ENCODE measurements at places on chromosomes 5 and 9. TPM values are rescaled to one million over a fixed set of nuclear protein-coding genes. Genes with fewer than 3 reads are reported as not detected.

DNA sequence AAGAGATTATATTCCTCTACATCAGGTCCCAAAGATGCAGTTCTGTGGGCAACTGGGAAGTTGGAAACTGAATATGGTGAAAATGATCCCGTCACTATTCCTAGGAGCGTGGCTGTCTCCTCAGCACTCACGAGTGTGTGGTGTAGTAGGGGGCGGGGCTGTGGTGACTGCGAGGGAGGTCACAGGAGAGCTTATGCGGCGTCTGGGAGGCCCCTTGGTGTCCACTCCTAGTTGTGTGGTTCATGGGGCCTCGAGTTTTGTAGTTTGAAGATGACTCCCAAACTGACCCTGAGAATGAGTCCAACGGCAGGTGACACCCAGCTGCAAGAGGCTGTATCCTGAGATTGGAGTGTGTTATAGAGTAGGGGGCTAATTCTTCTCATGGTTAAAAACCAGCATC is 68.2 kb downstream of the MVB12B start:
- H3K27me3 ChIP-seq, result no peaks in the 10 kb centered on the region
- peaks cover 31% of the 10 kb centered on the region for H3K4me1 ChIP-seq
- no peak overlapping the region for H3K27ac ChIP-seq
- no peak overlapping the region for H3K4me3 ChIP-seq

DNA sequence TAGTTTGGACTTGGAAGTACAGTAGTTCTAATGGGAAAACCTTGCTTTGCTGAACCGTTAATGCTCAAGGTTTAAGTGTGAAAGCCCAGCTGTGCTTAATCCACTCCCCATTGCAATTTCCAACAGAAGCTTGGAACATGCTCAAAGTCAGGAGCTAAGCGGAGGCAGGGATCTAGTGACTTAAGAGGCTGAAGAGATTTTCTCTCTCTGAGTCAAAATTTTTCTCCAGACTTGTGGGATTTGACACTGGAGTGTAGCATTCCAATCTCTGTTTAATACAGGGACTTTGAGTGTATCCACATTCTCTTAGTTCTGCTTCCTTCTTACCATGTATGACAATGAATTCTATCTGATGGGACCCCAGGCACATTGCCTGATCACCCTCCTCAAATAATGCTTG is 471.8 kb downstream of the KIF4B start:
- no peak overlapping the region for H3K4me3 ChIP-seq
- no peaks in the 10 kb centered on the region for H3K36me3 ChIP-seq
- H3K27me3 ChIP-seq, result no peaks in the 10 kb centered on the region

DNA sequence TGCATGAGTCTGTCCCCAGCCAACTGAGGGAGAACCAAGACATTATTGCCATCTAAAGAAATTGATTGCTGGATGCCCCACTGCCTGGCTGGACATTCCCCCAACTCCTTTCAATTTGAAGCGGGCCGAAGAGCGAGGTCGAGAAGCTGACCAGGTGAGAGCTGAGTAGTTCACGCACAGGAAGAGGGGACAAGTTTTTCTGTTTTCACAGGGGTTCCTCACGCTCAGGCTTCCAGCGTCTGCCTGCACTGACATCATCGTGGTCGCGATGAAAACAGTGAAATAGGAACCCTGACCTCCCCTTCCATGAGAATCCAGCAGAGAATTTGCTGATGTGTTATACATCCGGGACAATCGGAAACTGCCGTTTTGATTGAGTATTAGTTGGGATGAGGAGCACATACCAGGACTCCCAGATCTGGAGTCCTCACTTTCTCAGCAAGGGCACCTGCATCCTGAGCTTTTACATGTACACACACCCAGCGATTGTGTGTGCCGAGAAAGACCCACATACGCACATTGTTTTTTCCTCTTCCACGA is 3.1 kb upstream of the DMRT3 start:
- no peak overlapping the region for H3K27ac ChIP-seq
- DNase-seq, result no peak
- peaks cover 14% of the 10 kb centered on the region for H3K4me1 ChIP-seq
- H3K36me3 ChIP-seq, result no peaks in the 10 kb centered on the region

GRCh38 chr9:131237931-131238401 is 38.3 kb downstream of the FAM78A start:
- H3K4me1 ChIP-seq, result peaks cover 20% of the 10 kb centered on the region
- H3K27me3 ChIP-seq, result no peaks in the 10 kb centered on the region
- peak overlapping the region; percentile 50 for H3K4me3 ChIP-seq
- peak overlapping the region; percentile 21 for H3K27ac ChIP-seq

GRCh38 chr5:75319638-75320037 is 17.4 kb upstream of the HMGCR start:
- no peaks in the 10 kb centered on the region for H3K36me3 ChIP-seq
- no peak for DNase-seq
- H3K4me1 ChIP-seq, result no peaks in the 10 kb centered on the region
- no peaks in the 10 kb centered on the region for H3K27me3 ChIP-seq
- H3K4me3 ChIP-seq, result no peak overlapping the region

GRCh38 chr5:175214152-175214551 is 229.8 kb downstream of the DRD1 start:
- no peak overlapping the region for H3K27ac ChIP-seq
- H3K27me3 ChIP-seq, result no peaks in the 10 kb centered on the region
- H3K36me3 ChIP-seq, result no peaks in the 10 kb centered on the region
- H3K4me1 ChIP-seq, result peaks cover 57% of the 10 kb centered on the region

DNA sequence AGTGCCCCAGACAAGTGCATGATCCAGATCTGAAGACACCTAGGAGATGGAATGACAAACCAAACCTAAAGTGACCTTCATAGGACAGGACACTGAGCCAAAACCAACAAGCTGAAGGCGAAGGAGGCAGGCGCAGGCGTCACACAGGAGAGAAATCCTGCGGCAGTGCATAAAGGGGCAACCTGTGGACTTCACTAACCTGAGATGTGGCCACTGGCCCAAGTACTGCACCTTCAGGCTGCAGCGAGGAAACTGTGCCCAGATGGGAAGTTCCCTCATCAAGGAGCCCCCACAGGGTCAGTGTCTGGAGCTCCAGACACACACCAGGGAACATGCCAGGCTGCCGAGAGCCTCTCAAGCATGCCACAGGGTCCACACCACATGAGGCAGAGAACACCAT is 3.7 kb downstream of the IPPK start:
- no peak overlapping the region for H3K4me3 ChIP-seq
- no peaks in the 10 kb centered on the region for H3K4me1 ChIP-seq
- DNase-seq, result no peak
- peaks cover 7% of the 10 kb centered on the region for H3K36me3 ChIP-seq
- H3K27me3 ChIP-seq, result no peaks in the 10 kb centered on the region
- H3K27ac ChIP-seq, result no peak overlapping the region

The FBP2 gene
- total RNA-seq, result not detected

The C9orf50 gene
- not detected for total RNA-seq

The TRIO gene
- 300 TPM for total RNA-seq

GRCh38 chr9:99634186-99634585 is 187.5 kb upstream of the NR4A3 start:
- no peaks in the 10 kb centered on the region for H3K4me1 ChIP-seq
- H3K36me3 ChIP-seq, result no peaks in the 10 kb centered on the region
- H3K27me3 ChIP-seq, result no peaks in the 10 kb centered on the region

GRCh38 chr5:123882965-123883345 is 371.0 kb downstream of the CSNK1G3 start:
- H3K36me3 ChIP-seq, result no peaks in the 10 kb centered on the region
- DNase-seq, result no peak
- no peaks in the 10 kb centered on the region for H3K27me3 ChIP-seq
- peaks cover 5% of the 10 kb centered on the region for H3K4me1 ChIP-seq

The GFRA3 gene
- total RNA-seq, result not detected

- no peak overlapping the region for H3K27ac ChIP-seq
- no peak overlapping the region for H3K4me3 ChIP-seq
- no peaks in the 10 kb centered on the region for H3K27me3 ChIP-seq
- DNase-seq, result no peak
- H3K4me1 ChIP-seq, result no peaks in the 10 kb centered on the region
Measured at GRCh38 chr5:79229357-79230174, 6.4 kb upstream of the JMY start.

GRCh38 chr9:134224567-134225093 is 60.3 kb upstream of the RNU6ATAC start:
- H3K4me3 ChIP-seq, result no peak overlapping the region
- no peaks in the 10 kb centered on the region for H3K36me3 ChIP-seq
- no peak overlapping the region for H3K27ac ChIP-seq
- no peaks in the 10 kb centered on the region for H3K4me1 ChIP-seq
